Stimulated activated CD4-positive, alpha-beta T cell treated with anti-CD3 and anti-CD28 coated beads, Interleukin-1b, Interleukin-23, amount 100 ng/mL, for 4 hours (primary cell): ENCODE measurements at places on chromosomes 3 and 15.

DNA sequence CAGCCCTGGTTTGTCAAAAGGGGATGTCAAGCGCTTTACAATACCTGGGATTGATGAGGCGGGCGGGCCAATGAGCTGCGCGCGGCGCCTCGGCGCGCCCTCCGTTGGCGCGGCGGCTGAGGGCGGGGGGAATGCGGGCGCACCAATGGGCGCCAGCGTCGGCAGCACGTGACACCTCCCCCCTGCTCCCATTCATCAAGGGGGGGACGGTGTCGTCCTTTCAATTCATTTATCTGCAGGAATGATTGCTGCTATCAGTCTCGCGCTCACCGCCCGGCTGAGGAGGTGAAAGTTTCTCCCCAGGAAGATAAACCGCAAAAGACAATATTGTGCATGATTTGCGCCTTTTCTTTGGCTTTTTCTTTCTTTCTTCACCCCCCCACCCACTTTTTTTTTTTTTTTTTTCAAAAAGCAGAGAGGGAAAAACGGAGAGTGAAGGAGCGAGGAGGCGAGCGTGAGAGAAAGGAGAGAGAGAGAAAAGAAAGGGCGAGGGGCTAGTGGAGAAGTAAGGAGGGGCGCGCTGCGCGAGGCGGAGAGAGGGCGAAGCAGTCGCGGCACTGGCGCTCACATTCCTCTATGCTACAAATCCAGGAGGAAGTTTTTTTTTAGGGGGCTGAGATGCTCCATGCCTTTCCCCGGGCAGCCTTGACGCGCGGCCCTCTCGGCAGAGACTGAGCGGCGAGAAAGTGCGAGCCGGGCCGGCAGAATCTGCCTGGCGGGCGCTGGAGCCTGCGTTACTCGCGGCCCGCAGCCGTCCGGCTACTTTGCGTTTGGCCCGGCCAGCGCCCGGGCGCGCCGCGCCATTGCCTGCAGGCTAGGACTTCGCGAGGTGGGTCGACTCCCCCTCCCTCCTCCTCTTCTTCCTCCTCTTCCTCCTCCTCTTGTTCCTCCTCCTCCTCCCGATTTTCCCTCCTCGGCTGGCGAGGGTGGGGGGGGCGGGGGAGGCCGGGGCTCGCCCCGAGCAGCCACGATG, at the start of gene ZIC1:
ZIC1 (plus strand) TSS at position 223 of the 973 bp plus-strand sequence; CDS start at position 971, 748 bp downstream.
- no peak for DNase-seq

DNA sequence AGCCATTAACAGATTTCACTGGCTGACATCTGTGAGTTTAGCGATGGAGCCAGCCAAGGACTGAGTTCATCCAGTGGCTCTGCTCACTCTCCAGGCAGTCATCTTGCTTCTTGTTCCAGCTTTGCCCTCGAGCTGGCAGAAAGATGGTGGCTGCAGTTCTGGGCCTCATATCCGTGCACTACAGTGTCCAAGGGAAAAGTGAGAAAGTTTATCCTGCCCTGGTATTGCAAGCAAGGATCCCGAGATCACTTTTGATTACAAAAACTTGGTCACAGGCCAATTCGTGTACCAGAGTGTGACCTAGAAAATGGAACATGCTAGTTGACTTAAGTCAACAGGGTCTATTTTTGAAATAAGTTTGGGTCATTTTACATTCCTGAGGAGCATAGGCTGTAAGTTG, 288.0 kb upstream of the CHRM5 start:
- DNase-seq = no peak

- no peak for DNase-seq
These were observed 674.5 kb upstream of the NECTIN3 start for GRCh38 chr3:110397115-110397514.

- no peak for DNase-seq
These were observed 171.2 kb downstream of the ADAMTS17 start for GRCh38 chr15:100170291-100171210.

GRCh38 chr15:29822100-29822683, at the start of gene TJP1:
TJP1 (minus strand) TSS chr15:29822468; CDS start chr15:29822028, 440 bp downstream.
- DNase-seq = no peak

- no peak for DNase-seq
These were observed 41.2 kb downstream of the TRAT1 start for GRCh38 chr3:108863799-108864135.

DNA sequence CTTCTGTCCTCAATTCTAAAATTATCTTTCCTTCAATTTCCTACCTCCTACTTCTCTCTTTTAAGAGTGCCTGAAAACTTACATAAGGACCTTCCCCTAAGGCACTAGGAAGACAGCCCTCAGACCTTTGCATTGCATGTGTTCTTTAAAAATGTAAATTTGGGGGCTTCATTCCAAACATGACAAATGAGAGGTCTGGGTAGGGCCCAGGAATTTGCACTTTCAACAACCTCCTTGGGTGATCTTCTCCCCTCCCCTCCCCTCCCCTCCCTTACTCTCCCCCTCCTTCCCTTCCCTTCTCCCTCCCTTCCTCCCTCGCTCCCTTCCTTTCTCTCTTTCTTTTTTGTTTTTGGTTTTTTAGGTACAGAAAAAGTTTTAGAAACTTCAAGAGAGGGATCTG, 18.7 kb downstream of the USF3 start:
- no peak for DNase-seq

- no peak for DNase-seq
These were observed 5.1 kb downstream of the RASA2 start for GRCh38 chr3:141491929-141492328.

- no peak for DNase-seq
These were observed 70.9 kb downstream of the IGF1R start for GRCh38 chr15:98719137-98719740.

DNA sequence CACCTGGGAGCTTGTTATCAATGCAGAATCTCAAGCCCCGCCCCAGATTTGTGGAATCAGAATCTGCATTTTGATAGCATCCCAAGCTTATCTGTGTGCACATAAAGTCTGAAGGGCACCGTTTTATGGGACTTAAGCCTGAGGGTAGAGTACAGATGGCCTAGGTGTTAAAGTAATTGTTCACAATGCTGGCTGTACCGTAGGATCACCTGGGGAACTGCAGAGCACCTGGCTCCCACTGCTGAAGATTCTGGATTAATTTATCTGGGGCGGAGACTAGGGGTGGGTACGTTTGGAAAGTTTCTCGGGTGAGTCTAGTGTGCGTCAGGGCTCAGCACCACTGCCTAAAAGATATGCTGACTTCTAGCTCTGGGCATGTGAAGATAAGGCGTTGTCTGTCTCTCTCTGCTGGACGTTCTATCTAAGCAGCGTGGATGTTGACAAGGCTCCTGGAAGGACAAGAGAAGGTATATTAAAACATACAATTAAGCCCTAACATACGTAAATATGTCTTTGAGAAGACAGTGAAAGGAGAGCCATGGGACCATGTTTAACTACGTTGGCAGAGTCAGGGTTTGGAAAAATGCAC, 63.2 kb upstream of the RASGRP1 start:
- DNase-seq = no peak
